ENCODE measurements at places on chromosomes 1 and 21.

- DNase-seq: peak; percentile 14
- no peaks in the 10 kb centered on the region for H3K4me1 ChIP-seq
- H3K36me3 ChIP-seq: no peaks in the 10 kb centered on the region
- peaks cover 2% of the 10 kb centered on the region for H3K27me3 ChIP-seq
- H3K27ac ChIP-seq: no peak overlapping the region
Observed at GRCh38 chr1:229947968-229948367, 119.1 kb upstream of the GALNT2 start.

DNA sequence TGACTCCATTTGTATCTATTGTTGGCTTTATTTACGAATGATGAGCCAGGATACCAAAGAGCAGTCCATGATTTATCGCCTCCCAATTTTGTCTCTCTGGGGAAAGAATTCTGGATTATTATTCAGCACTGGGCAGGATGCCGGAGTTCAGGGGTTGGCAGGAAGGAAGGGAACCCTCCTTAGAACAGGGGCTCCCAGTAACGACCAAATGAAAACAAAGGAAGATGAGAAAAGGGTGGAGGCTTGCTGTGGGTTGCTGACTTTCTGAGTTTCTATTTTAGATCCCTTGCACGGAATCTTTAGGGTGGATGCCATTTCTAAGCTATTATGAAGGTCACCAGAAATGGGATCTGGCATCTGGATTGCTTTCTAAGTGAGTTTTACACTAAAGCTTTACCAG lies 231.2 kb upstream of the LYPLAL1 start:
- no peak overlapping the region for H3K27ac ChIP-seq
- DNase-seq: peak; percentile 59
- no peaks in the 10 kb centered on the region for H3K4me1 ChIP-seq
- H3K36me3 ChIP-seq: no peaks in the 10 kb centered on the region

DNA sequence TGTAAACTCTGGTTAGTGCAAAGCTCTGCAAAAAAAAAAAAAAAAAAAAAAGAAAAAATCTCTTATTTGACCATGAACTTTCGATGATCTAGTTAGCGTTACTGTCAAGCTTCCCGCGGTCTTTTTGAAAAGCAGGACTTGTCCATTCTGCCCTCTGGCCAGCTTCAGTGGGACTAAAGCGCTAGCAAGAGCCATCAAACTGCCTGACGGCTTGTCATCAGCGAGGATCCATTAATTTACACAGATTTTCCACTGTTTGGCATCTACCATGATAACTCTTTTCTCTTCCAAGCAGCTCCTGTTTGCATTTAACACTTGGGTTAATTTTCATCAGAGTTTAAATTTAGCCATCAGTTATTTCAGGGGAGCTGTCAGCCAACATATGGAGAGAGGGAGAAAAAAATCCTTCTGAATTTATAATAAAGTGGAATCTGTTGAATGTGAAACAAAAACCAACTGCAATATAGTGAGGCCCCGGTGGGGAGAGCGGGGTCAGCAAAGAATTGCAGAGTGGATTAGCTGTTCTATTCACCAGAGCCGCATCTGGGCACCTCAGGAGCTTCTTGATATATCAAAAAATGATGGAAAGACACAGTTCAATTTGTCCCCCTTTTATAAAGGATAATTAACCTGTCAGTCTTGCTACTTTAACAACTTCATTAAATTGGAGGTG lies 298.2 kb downstream of the SPATA17 start:
- H3K27me3 ChIP-seq: peaks cover 6% of the 10 kb centered on the region
- H3K4me1 ChIP-seq: peaks cover 4% of the 10 kb centered on the region
- peak; percentile 40 for DNase-seq
- H3K36me3 ChIP-seq: no peaks in the 10 kb centered on the region
- H3K4me3 ChIP-seq: no peak overlapping the region

GRCh38 chr21:31442339-31442738 lies 98.3 kb upstream of the TIAM1 start:
- no peak overlapping the region for H3K4me3 ChIP-seq
- H3K36me3 ChIP-seq: no peaks in the 10 kb centered on the region
- peaks cover 5% of the 10 kb centered on the region for H3K4me1 ChIP-seq
- no peak overlapping the region for H3K27ac ChIP-seq
- no peaks in the 10 kb centered on the region for H3K27me3 ChIP-seq

GRCh38 chr1:183227422-183228346 lies 41.6 kb downstream of the LAMC2 start:
- H3K27me3 ChIP-seq: no peaks in the 10 kb centered on the region
- H3K4me1 ChIP-seq: peaks cover 13% of the 10 kb centered on the region
- peak; percentile 33 for DNase-seq
